ENCODE measurements at places on chromosomes 5 and 9.
A peak's percentile ranks its signal among the peaks of the same experiment; 100 is the strongest.

- DNase-seq, result no peak
Measured at GRCh38 chr5:1032551-1033027, 24.0 kb downstream of the NKD2 start.

DNA sequence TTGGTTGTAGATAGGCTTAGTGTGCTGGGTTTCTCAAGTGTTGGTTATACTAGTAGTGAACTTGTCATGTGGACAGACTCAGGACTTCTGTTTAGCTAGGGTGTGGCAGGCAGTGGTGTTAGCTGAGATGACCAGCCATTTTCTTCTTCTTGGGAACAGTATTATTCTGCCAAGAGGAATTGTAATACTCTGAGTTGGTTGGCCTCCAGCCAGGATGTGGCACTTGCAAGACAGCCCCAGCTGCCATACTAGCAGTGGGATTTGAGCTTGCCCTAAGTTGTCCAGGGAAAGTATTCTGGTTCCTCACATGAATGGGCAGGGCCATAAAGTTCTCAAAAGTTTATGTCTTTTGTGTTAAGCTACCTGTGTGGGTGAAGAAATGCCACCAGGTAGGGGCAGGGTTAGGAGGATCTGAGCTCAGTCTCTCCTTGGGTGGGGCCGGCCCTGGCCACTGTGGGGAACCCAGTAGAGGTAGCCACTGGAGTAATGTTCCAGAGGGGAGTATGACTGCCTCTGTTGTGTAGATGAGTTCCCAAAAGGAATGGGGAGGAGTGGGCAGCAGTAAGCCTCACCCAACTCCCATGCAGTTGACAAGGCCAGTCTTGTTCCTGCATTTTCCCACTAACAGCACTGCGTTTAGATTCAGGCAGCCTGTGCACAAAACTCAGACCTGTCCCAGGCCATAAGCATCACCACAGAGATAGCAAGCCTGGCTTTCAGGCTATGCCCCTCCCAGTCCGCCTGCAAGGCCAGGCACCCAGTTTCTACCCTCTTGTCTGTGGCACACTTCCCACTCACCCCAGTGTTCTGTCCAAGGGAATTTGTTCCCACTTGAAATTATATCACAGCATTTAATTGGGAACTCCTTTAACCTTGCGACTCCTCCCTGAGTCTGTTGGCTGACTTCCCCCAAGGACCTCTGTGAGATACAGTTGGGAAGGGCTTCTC, 250.7 kb downstream of the ANXA1 start:
- no peak for DNase-seq

DNA sequence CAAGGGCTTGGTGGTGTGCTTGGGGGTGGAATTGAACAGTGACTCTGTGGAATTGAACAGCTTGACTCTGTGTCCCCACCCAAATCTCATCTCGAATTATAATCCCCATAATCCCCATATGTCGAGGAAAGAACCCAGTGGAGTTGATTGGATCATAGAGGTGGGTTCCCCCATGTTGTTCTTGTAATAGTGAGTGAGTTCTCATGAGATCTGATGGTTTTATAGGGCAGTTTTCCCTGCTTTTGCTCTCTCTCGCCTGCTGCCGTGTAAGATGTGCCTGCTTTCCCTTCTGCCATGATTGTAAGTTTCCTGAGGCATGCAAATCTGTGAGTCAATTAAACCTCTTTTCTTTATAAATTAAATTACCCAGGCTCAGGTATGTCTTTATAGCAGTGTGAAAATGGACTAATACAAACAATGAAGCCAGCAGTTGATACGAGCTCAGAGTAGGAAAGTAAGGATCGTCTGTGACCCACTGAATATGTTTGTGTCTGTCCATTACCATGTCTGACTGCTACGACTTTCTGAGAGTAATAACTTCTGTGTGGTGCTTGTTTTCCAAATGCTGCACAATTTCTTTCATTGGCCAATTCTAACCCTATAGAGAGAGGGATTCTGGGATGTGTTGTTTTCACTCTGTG, 17.9 kb upstream of the RICTOR start:
- no peak for DNase-seq

DNA sequence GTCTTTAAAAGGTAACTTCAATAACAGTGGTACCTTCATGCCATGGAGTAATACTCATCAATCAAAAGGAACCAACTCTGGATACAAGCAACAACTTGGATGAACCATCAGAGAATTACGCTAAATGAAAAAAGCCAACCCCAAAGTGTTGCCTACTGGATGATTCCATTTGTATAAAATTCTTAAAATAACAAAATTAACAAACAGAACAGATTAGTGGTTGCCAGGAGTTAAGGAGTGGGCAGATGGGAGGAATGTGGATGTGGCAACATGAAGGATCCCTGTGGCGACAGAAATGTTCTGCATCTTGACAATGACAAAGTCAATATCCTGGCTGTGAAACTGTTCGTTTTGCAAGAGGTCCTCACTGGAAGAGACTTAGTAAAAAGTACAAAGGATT, 50.5 kb downstream of the SPTLC1 start:
- DNase-seq, result peak; percentile 83

GRCh38 chr5:146851133-146851532, 27.4 kb downstream of the PPP2R2B start:
- DNase-seq, result no peak
